CD14-positive monocyte (primary cell): ENCODE measurements at places on chromosomes 7 and 10. TPM values are rescaled to one million over a fixed set of nuclear protein-coding genes. Genes with fewer than 3 reads are reported as not detected.

Gene HOXA10
- 0.33 TPM for polyA plus RNA-seq

Gene UCN3
- not detected in 2 replicates for polyA plus RNA-seq

Gene COL26A1
- not detected for polyA plus RNA-seq

Gene BTAF1
- 3.7 TPM for polyA plus RNA-seq

Gene HSPA12A
- 0.01 TPM in 2 replicates for polyA plus RNA-seq

Gene MMP21
- not detected for polyA plus RNA-seq

DNA sequence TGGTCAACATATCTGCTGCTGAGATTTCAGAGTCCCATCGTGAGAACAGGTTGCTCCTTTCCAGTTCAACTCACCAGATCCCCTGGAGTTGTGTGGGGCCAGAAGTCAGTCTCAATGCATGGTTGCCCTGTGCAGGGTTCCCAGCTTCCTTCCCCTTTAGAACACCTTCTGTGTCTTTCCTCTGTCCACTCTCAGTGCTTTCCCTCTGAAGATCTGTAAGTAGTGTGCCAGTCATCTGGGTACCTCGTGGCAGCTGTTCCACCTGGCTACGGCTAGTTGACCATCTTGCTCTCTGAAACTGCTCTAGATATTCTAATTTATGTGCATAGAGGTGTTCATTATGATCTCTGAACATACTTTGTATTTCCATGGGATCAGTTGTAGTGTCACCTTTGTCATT is 36.1 kb upstream of the PRSS37 start:
- peaks cover 13% of the 10 kb centered on the region for H3K4me1 ChIP-seq
- no peak overlapping the region for H3K4me3 ChIP-seq
- H3K36me3 ChIP-seq: no peaks in the 10 kb centered on the region
- H3K27ac ChIP-seq: no peak overlapping the region
- no peaks in the 10 kb centered on the region for H3K27me3 ChIP-seq

DNA sequence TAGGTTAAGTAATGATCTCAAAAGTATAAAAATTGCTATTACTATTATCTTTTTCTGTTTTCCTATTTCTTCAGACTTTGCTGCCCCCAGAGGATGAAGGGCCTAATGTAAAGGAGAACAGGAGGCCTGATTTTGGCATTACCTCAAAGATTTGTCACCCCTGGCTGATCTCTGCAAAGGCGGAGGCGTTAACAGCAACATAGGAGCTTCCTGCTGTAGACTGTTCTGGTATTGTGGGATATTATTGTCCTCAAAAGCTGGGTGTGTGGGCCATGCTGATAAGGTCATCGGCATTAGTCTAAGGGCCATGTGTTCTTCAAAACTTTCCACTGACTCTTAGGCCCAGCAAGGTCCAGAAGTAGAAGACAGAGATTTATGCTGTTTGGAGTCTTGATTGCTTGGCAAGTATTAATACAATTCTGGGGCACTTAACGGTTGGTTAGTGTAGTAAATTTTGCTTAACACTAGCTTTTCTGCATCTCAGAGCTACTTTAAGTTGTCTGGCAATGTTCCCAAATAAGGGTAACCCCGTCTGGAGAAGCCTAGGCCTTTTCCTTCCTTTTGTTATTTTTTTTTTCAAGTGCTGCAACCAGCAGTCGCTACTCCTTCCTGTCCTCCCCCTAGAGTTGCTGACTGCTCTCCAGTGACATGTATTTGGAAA is 14.0 kb upstream of the ENTPD1 start:
- peak overlapping the region; percentile 67 for H3K27ac ChIP-seq
- H3K27me3 ChIP-seq: no peaks in the 10 kb centered on the region
- no peak overlapping the region for H3K4me3 ChIP-seq

GRCh38 chr10:22246680-22247391 is 29.0 kb upstream of the EBLN1 start:
- no peak overlapping the region for H3K4me3 ChIP-seq
- H3K27me3 ChIP-seq: peaks cover 2% of the 10 kb centered on the region
- peak; percentile 25 for DNase-seq
- H3K27ac ChIP-seq: no peak overlapping the region
- peaks cover 3% of the 10 kb centered on the region for H3K4me1 ChIP-seq

DNA sequence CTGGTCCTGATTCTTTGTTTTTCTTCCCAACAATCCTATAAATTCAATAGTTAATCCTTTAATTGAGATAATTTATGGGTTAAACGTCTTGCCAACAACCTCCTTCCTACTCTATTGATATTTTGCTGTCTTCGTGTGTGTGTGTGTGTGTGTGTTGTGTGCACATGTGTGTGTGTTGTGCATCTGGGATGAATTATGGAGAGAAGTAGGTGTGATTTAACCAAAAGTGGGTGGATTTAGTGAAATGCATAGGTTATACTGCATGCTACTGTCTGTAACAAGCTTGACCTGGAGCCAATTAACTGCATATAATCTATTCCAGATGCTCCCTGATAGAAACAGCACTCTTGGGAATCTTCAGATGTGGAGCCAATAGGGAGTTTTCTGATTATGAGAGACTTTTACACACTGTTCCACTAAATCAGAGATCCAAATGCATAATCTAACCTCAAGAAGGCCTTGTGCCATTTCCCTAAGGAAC is 61.2 kb downstream of the SEMA3D start:
- H3K36me3 ChIP-seq: no peaks in the 10 kb centered on the region
- no peak overlapping the region for H3K27ac ChIP-seq
- no peak for DNase-seq
- H3K4me3 ChIP-seq: no peak overlapping the region

- DNase-seq: no peak
- no peaks in the 10 kb centered on the region for H3K36me3 ChIP-seq
- no peaks in the 10 kb centered on the region for H3K4me1 ChIP-seq
- no peaks in the 10 kb centered on the region for H3K27me3 ChIP-seq
These were observed 146.5 kb downstream of the SEC23IP start for GRCh38 chr10:120039046-120039445.
